ENCODE measurements at places on chromosomes 1 and 21.

DNA sequence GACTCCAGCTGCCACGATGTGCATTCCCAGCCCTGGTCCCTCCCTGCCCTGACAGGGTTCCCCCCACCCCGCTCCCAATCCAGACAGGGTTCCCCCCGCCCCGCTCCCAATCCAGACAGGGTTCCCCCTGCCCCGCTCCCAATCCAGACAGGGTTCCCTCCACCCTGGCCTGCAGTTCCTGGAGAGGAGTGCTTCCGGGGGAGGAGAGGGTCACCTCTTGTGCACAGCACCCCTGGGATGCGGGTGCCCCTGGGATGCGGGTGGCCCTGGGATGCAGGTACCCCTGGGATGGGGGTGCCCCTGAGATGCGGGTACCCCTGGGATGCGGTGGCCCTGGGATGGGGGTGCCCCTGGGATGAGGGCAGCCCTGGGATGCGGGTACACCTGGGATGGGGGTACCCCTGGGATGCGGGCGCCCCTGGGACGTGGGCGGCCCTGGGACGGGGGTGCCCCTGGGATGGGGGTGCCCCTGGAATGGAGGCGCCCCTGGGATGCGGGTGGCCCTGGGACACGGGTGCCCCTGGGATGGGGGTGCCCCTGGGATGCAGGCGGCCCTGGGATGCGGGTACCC, 36.7 kb upstream of the SLC19A1 start:
- no peak overlapping the region for H3K4me3 ChIP-seq
- peaks cover 11% of the 10 kb centered on the region for H3K27me3 ChIP-seq
- no peak overlapping the region for H3K27ac ChIP-seq
- H3K36me3 ChIP-seq: no peaks in the 10 kb centered on the region

DNA sequence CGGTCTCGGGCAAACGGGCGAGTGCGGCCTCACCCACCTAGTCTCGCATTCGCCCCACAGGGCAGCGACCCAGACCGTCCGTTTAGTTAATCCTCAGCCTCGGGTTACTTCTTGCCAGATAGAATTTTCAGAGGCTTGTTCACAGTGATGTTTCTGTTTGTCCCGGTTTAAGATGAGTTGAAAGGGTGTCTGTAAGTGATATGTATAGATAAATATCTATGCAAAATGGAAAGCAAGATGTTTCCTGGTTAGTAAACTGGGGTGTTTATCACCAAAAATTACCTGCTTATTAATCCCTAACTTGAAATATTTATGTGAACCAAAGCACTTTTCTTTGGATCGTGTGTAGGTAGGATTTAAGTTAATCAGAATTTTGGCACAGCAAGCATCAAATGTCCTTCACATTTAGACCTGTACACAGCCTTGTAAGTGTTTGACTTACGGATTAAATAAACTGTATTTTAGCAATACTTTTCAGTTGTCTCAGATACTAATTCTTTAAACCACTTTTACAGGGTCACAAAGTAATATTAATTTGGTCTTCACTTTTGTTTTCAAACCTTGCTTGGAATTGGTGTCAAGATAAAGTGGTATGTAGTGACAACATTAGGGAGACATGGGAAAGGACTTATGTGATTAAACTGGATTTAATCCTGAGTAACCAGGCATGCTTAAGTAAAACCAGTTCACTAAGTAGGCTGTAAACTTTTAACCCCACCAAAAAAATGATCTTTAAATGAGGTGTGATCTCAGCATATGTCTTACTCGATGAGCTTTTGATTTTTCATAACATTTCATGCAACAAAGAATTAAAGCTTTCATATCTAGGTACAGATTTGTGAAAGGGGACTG, 914 bp downstream of the ZNF326 start:
- peak overlapping the region; percentile 98 for H3K4me3 ChIP-seq
- no peaks in the 10 kb centered on the region for H3K27me3 ChIP-seq
- no peak for DNase-seq
- peaks cover 33% of the 10 kb centered on the region for H3K36me3 ChIP-seq

DNA sequence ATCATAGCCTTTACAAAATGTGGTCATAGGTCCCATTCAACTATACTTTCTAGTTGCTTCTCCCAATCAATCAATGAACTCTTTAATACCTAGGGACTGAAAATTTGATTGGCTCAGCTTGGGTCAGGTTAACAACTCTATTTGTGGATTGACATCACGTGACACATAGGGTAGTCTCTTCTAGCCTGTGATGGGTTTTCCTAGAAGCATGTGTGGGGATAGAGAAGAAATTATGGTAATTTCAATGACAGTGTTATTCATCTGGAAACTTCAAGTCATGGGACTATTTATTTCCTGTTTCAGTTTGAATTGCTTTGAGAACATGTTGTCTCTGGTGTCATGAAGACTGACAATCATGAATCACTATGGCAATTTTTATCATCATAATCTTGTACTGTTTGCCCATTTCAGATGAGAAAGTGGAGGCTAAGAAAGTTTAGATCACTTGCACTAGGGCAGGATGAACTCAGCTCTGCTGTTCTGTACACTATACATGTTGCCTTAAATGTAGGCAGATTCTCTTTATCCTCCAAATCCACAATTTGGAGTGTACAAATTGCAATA, 529.9 kb upstream of the BEND5 start:
- H3K4me1 ChIP-seq: no peaks in the 10 kb centered on the region
- H3K4me3 ChIP-seq: no peak overlapping the region
- no peaks in the 10 kb centered on the region for H3K27me3 ChIP-seq
- no peak overlapping the region for H3K27ac ChIP-seq
- DNase-seq: no peak

DNA sequence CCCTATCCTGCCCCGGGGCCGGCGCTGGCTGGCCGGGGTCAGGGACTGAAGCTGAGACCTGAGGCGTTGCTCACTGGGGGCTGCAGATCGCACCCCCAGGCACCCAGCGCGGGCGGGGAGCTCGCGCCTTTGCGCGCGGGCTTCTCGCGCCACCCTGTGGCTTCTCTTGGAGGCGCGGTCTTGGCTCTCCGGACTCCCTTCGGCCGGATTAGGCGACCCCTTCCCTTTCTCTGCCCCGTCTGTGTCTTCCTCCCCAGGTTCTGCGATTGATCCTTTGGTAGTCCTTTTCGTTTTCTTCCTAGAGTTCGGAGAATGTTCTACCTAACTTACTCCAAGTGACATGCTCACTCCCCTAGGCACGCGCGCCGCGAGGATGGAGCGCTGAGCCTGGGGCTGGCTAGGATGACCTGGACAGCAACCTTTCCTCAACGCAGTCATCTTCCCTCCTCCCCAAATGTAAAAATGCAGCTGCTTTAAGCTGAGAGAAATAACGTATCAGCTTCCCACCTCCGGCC, 495 bp upstream of the NTRK1 start:
- H3K4me3 ChIP-seq: peak overlapping the region; percentile 84
- H3K27me3 ChIP-seq: peaks cover 78% of the 10 kb centered on the region
- peak; percentile 75 for DNase-seq
- H3K36me3 ChIP-seq: no peaks in the 10 kb centered on the region
- H3K27ac ChIP-seq: no peak overlapping the region
- peaks cover 73% of the 10 kb centered on the region for H3K4me1 ChIP-seq

DNA sequence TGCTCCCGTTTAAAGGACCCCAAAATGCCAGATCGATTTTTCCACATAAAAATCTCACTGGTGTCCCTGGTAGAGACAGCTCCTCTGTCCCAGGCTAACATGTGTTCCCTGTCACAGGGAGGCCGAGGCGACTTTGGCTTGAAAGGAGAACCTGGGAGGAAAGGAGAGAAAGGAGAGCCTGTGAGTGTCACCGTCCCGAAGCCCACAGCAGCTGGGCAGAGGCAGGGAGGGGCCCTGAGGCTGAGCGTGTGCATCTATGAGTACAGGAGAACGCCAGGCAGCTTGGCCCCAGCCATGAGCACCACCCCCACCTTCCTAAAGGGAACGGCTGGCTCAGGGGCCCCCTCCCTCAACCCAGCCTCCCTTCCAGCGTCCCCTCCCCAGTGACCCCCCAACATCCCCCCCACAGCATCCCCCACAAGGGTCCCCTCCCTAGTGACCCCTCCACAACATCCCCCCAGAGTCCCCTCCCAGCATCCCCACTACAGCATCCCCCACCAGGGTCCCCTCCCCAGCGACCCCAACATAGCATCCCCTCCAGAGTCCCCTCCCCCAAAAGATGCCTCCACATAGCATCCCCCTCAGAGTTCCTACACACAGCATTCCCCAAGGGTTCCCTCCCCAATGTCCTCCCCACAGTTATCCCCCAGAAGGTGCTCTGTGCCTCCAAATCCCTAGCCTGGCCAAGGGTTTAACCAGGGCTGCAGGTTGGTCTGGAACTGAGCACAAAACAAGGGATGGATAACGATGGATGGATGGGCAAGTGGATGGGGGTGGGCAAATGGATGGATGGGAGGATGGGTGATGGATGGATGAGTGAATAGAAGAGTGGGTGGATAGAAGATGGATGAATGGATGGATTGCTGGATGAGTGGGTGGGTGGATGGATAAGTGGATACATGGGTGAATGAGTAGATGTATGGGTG, 25.1 kb downstream of the COL6A2 start:
- H3K4me1 ChIP-seq: peaks cover 6% of the 10 kb centered on the region
- H3K36me3 ChIP-seq: peaks cover 9% of the 10 kb centered on the region
- no peak for DNase-seq
- H3K27ac ChIP-seq: no peak overlapping the region
- no peak overlapping the region for H3K4me3 ChIP-seq
- H3K27me3 ChIP-seq: peaks cover 3% of the 10 kb centered on the region

- H3K4me3 ChIP-seq: no peak overlapping the region
- peaks cover 17% of the 10 kb centered on the region for H3K4me1 ChIP-seq
- peaks cover 24% of the 10 kb centered on the region for H3K27me3 ChIP-seq
- no peak overlapping the region for H3K27ac ChIP-seq
- DNase-seq: no peak
Measured at GRCh38 chr1:228072658-228073043, 9.9 kb upstream of the ARF1 start.

DNA sequence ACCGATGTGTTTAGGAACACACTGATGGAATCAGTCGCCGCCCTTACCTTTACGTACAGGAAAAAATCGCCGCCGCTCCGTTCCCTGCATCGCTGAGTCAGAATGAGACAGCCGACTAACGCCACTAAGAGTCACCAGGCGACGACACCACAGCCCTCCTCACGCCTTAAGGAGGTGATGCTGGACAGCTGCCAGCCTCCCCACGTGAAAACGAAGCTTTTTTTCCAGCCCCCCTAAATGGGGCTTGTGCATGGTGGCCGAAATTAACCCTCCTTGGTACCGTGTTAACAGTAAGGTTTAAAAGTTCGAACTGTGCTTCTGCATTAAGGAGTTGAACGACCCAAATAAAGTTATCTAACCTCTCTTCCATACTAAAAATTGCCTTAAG, 511 bp downstream of the DNTTIP2 start:
- H3K4me3 ChIP-seq: peak overlapping the region; percentile 90
- peaks cover 36% of the 10 kb centered on the region for H3K36me3 ChIP-seq
- peaks cover 33% of the 10 kb centered on the region for H3K4me1 ChIP-seq
- peak; percentile 42 for DNase-seq
- peak overlapping the region; percentile 100 for H3K27ac ChIP-seq
- no peaks in the 10 kb centered on the region for H3K27me3 ChIP-seq

GRCh38 chr1:201756406-201756805, 72.6 kb upstream of the IPO9 start:
- peaks cover 90% of the 10 kb centered on the region for H3K4me1 ChIP-seq
- no peak for DNase-seq
- no peaks in the 10 kb centered on the region for H3K27me3 ChIP-seq
- H3K36me3 ChIP-seq: peaks cover 8% of the 10 kb centered on the region
- no peak overlapping the region for H3K4me3 ChIP-seq
